Fibroblast of lung (primary cell): ENCODE measurements at places on chromosomes 2 and 18. TPM values are rescaled to one million over a fixed set of nuclear protein-coding genes. Genes with fewer than 3 reads are reported as not detected.

- no peak for DNase-seq
These were observed 130.8 kb downstream of the SMAD7 start for GRCh38 chr18:48819781-48820482.

DNA sequence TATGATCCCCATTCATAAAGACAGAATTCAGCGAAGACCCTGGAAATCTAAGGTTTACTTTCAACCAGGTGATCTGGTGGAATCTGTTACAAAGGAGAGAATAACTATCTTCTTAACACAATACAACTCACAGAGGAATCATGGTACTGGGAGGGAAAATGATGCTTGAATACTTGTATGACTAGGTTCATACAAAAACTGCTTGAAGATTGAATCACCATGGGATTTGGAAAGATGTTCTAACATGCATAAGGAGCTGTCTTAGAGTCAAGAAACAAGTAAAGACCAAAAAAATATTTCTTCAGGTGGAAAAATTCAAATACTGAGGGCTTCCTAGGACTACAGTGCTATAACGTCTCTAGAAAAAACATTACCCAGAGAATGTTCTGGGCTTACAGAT, 32.2 kb downstream of the COL5A2 start:
- DNase-seq = peak; percentile 39

GRCh38 chr18:43484710-43485109, 207.4 kb upstream of the SYT4 start:
- DNase-seq = no peak

DNA sequence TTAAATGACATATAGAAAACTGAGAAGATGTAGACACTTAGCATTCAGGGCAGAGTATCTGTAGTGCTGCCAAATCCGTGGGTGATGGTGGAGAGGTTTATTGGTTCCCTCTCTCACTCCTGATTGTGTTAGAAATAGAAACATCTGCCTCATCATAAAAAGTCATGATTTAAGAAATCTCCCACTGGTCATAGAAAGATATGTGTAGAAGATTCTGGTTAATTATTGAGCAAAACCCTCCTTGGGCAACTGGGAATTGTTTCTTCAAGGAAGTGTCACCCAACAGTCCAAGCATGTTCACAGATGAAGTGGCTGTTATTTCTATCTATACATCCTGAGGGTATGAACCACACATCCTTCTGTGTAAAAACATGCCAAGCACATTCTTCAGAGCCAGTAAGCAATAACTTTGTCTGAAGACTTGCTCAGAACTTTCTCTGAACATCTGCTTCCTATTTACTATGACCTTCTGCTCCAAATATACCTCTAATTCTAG, 33.6 kb upstream of the CHRNA1 start:
- DNase-seq = peak; percentile 50

LOXHD1 gene
- total RNA-seq = not detected in 2 replicates

CDK5R2 gene
- under 0.01 and 0.17 TPM in 2 replicates for total RNA-seq

FHOD3 gene
- total RNA-seq = 3.1 and 28.2 TPM in 2 replicates

GAL3ST2 gene
- total RNA-seq = 0.17 TPM in 1 of 2 replicates, not detected in the other

- DNase-seq = no peak
These were observed 7.7 kb downstream of the FHL2 start for GRCh38 chr2:105391058-105391627.

DOCK10 gene
- 11.8 and 26.3 TPM in 2 replicates for total RNA-seq

DNA sequence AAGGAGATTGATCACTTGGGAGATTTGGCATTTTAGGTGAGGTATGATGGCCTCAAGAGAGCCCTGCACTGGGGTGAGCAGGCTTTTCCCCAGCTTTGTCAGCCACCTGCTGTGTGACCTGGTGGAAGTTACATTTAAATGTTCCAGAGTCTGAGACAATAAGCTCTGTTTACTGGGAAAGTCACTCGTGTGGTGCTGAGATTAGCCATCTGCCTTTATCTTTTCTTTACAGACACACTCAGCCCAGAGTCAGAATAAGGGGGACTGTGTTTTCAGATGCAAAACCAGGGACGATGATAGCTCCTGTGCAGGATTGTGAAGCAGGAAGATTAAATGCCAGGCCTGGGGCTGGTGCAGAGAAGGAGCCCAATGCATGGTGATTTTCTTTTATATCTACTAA, 47.9 kb downstream of the SH3RF3 start:
- DNase-seq = no peak

DNA sequence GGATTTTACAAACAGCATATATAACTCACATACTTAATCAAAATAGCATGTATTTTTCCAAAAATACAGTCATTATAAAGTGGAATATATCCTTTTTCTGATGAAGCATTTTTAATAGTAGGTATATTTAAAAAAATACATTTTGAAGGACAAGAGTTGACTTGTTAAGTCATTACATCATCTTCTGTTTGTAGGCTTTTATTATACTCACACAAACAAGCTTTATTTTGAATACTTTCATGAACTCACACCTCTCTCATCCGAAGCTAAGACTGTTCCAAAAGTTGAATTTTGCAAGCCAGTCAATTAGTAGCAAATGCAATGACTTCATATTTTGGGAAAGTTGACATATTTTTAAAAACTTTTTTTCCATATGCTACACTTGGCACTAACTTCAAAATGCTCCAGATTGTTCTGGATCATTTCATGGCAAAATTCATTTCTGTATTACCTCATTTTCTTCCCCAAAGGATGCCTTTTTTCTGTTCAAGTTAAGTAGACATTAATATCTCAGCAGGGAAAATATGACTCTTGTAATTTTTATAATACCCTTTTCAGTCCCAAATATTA, 68.5 kb upstream of the WDR75 start:
- peak; percentile 40 for DNase-seq

DNA sequence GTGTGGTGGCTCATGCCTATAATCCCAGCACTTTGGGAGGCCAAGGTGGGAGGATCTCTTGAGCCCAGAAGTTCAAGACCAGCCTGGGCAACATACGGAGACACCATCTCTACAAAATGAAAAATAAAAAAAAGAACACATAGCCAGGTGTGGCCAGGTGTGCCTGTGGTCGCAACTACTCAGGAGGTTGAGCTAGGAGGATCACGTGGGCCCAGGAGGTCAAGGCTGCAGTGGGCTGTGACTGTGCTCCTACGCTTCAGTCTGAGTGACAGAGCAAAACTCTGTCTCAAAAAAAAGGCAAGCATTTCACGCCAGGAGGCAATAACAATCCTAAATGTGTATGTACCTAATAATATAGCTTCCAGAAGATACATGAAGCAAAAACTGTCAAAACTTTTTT, 27.8 kb downstream of the USP40 start:
- DNase-seq = no peak

CDH20 gene
- total RNA-seq = 0.26 TPM in 1 of 2 replicates, not detected in the other

- DNase-seq = peak; percentile 4
These were observed 80.4 kb downstream of the CELF4 start for GRCh38 chr18:37484983-37485834.

DNA sequence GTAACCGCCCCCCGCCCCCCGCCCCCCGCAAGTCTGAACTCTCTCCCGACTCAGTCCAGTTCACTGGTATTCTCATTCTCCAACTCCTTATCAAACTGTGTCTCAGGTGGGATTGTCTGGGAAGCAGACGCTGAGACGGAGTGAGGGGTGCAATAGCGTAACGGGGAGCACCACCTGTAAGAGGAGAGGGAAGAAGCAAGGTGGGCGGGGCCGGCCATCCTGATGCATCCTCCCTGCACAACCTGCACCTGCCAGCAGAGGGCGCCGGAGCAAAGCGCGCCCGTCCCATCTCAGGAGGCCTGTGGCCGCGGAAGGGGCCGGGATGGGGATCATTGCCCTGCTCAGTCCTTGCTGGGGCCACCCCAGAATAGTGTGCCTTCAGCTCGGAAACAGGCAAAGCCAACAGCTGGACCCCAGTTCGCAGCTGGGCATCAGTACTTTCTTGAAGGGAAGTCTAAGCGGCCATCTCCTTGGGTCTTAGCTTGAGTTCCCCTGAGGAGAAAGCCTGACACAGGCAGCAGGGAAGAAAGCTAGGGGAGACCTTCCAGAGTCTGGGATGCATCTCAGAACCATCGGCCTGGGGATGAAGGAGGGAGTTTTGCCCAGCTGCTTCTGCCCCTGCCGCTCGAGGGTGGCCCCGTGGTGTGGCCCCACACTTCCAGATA, 208.0 kb downstream of the TFCP2L1 start:
- DNase-seq = peak; percentile 23

GRCh38 chr2:219918944-219919343, 291.5 kb downstream of the SLC4A3 start:
- DNase-seq = no peak

DNA sequence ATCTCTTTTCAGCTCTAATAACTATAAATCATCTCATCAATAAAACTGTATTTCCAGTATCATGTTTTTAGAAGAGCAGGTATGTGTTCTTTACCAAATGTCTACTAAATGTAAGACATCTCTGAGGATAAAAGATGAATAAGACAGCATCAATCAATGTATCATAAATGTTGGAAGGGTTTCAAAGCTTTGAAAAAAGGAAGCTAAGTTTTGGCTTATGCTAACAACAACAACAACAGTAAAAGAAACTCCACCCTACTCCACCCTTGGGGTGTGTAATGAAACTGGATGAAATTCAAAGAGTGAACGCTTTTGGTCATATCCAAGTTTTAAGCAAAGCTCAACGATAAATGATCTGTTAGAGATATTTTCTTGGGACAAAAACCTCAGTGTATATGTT, 17.1 kb downstream of the PRKD3 start:
- no peak for DNase-seq

DNA sequence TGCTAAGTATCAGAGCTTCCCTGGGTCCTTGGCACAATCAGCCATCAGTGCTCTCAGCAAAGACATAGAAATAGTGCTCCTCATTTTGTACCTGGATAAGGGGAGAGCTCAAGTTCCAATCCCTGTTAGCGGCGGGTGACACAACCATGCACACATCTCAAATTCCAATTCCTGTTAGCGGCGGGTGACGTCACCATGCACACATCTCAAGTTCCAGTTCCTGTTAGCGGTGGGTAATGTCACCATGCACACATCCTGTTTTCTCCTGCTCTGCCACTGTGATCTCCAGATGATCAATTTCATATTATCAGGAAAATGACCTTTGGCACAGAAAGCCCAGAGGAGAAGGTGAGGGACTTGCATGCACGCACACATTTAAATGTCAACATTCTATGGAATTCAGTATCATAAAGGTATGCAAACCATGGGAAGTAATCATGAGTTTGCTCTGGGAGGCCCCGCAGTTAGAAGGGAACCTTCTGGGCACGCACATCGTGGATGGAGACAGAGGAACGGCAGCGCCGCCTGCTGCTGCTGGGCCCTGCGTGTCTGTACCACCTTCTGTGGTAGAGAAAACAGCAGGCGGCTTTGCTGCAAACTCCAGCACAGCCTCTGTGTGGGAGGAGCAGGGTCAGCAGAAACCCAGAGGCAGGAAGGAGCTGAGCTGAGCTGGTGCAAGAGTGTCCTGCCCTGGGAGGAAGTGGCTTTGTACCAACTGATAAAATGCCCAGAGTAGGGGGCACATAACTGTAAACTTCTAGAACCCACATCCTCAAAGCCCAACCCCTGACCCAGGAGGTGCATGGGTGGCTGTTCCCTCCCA, 77.8 kb downstream of the MBP start:
- DNase-seq = peak; percentile 80

CYP27A1 gene
- total RNA-seq = 40.6 and 53.8 TPM in 2 replicates

- no peak for DNase-seq
These were observed 530.6 kb downstream of the CCDC85A start for GRCh38 chr2:56714400-56714799.

- DNase-seq = peak; percentile 54
These were observed at the start of gene ICA1L for GRCh38 chr2:202871300-202872141. Gene ICA1L (minus strand): TSS chr2:202871766. CDS start chr2:202829009, 42,757 bp downstream.
